ENCODE measurements at places on chromosomes 16 and 17.

DNA sequence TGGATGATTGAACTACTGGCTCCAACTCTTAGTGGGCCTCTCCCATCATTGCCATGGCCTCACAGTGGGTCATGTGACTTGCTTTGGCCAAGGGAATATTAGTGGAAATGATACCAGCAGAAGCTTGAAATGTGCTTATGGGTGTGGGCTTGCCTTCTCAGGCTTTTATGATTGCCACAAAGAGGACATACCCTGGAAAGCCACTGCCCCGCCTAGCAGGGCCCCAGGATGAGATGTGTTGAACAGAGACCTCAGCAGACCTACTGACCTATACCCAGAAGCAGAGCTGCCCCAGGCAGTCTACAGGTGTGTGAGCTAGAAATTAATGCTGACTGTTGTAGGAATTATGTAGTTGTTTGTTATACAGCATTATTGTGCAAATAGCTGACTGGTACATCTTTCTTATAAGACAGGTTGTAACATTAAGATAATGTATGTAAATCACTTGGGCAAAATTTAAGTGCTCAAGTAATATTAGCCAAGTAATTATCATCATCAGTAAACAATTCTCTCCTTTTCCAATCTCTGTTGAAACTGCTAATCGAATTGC lies 67.8 kb upstream of the CDH5 start:
- DNase-seq, result no peak

DNA sequence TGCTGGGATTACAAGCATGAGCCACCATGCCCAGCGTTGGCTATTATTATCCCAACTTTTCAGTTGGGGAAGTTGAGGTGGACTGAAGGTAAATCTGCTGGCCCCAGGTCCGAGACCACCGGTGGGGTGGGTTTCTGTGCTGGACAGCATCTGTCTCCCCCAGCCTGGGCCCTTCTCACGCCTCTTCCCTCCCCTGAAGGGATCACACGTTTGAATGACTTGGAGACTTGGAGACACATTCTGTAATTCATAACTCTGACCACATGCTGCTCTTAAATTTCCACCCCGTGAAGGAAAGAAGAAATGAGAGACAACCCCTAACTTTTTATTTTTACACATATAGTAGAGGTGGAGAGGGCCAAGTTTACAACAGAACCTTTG lies 109.8 kb downstream of the MSI2 start:
- no peak for DNase-seq

GRCh38 chr17:80625627-80626026 lies 81.0 kb downstream of the RPTOR start:
- DNase-seq, result no peak

GRCh38 chr16:79601931-79602627 lies 1.5 kb upstream of the MAF start:
- DNase-seq, result peak; percentile 47

GRCh38 chr17:59893676-59894100 lies 767 bp downstream of the RPS6KB1 start:
- DNase-seq, result no peak

GRCh38 chr17:32725697-32726096 lies 151.2 kb downstream of the MYO1D start:
- DNase-seq, result no peak

DNA sequence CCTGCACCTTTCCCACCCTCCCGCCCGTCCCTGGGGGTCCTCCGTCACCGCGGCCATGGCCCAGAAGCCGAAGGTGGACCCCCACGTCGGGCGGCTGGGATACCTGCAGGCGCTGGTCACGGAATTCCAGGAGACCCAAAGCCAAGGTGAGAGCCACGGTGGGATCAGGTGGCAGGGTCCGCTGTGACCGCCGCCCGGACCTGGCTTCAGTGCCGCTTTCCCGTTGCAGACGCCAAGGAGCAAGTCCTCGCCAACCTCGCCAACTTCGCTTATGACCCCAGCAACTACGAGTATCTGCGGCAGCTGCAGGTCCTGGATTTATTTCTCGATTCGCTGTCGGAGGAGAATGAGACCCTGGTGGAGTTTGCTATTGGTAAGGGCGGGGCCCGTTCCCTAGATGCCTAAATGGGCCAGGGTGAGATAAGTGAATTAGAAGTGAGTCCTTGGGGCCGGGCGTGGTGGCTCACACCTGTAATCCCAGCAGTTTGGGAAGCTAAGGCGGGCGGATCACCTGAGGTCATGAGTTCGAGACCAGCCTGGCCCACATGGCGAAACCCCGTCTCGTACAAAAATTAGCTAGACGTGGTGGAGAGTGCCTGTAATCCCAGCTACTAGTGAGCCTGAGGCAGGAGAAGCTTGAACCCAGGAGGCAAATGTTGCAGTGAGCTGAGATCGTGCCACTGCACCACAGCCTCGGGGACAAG lies 617 bp downstream of the ARMC7 start:
- DNase-seq, result no peak

GRCh38 chr17:80395402-80396151 lies 19.4 kb upstream of the ENDOV start:
- no peak for DNase-seq

- DNase-seq, result no peak
Measured at GRCh38 chr16:53805113-53805512, 101.2 kb downstream of the FTO start.

DNA sequence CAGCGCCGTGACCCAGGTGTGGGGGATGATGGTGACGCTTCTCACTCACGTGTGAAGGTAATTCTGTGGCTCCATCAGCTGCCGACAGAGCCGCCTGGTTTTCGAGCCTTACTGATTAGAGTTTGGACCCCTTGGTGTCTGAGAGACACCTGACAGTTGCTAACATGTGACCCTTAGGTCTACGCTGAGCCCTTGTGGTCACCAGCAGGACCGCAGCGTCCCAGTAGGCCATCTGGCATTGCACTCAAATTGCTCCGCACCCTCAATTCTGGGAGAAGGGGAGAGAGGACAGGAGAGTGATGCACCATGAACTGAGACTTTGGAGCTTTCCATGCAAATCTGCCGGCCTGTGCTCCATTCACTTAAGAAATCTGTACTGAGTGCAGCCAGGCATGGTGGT lies 2.5 kb downstream of the FLYWCH1 start:
- DNase-seq, result no peak

GRCh38 chr17:16516594-16517051 lies 24.6 kb upstream of the LRRC75A start:
- DNase-seq, result no peak

DNA sequence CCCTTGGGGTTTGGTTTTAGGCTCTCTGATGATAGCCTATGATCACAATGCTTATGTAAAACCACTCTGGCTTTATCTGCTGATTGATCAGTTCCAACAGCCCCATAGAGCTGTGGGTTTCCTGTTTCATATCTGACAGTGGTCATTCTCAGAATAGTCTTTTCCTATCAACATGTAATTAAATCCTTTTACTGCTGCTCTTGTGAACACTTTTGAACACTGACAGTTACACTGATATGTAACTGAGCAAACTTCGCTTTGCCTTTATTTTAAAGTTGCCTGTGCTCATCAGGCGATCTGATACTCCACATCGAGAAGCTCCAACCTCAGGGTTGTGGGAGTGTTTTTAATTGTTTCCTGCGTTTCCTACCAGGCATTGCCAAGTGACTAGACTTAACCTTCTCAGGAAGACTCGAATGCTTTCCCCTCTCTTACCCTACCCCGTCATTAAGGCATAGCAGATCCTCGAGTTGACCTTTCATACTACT lies 17.3 kb upstream of the CLEC18B start:
- DNase-seq, result no peak

DNA sequence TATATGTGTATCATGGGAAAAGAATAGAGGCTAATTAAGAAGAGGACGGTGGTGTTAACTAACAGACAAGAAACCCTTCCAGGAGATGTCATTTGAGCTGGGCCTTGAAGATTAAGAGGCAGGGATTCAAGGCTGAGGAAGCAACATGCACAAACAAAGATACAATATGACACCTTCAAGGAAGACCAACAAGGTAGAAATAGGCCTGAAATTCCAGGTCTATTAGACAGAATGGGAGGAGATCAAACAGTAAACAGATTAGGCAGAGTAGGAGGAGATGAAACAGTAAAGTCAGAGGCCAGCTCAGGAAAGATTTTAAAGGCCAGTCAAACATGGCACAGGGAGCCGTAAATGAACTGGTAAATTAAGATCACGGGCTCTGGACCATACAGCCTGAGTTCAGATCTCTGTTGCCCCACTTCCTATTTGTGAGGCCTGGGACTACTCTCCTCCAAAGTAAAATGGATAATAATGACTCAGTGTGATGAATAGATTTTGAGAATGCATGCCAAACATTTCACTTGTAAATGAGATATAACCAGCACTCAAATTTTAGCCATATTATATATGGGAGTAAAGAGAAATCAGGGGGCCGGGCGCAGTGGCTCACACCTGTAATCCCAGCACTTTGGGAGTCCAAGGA lies 38.9 kb downstream of the USP31 start:
- no peak for DNase-seq

Measured in SW 1271 (cell line).